Endothelial cell (in vitro differentiated cells): ENCODE measurements at places on chromosomes 5 and 9. TPM values are rescaled to one million over a fixed set of nuclear protein-coding genes. Genes with fewer than 3 reads are reported as not detected.

Gene RAPGEF6
- total RNA-seq: 16.9 TPM

Gene ATP6V1G1
- 96.0 TPM for total RNA-seq

Gene PCDHB7
- 4.6 TPM for total RNA-seq

Gene SPINK6
- not detected for total RNA-seq

Gene CCDC192
- total RNA-seq: 0.26 TPM

Gene PDE6A
- not detected for total RNA-seq

Gene HTR1A
- not detected for total RNA-seq

Gene LCN12
- total RNA-seq: 1.5 TPM

Gene ACOT12
- not detected for total RNA-seq

Gene SLC4A9
- total RNA-seq: 0.23 TPM

Gene COL5A1
- 24.3 TPM for total RNA-seq

Gene TMEM215
- total RNA-seq: 0.18 TPM

Gene RELL2
- total RNA-seq: 17.4 TPM

Gene SLC46A2
- total RNA-seq: not detected

Gene C1QTNF2
- total RNA-seq: not detected

Gene ZNG1C
- 15.2 TPM for total RNA-seq

Gene COL27A1
- total RNA-seq: 61.4 TPM

Gene ALAD
- total RNA-seq: 19.3 TPM

Gene PWWP2A
- total RNA-seq: 49.2 TPM
